ENCODE measurements at places on chromosomes 6 and 20. TPM values are rescaled to one million over a fixed set of nuclear protein-coding genes. Genes with fewer than 3 reads are reported as not detected.

Gene RAET1L
- 3.3 TPM for polyA plus RNA-seq

Gene AGER
- polyA plus RNA-seq: 1.8 TPM

Gene ABHD16B
- not detected for polyA plus RNA-seq

Gene OR12D3
- polyA plus RNA-seq: not detected

Gene LZTS3
- polyA plus RNA-seq: 2.6 TPM

Gene CLPSL1
- polyA plus RNA-seq: not detected

Gene KCNK5
- polyA plus RNA-seq: 0.40 TPM

Gene SMLR1
- not detected for polyA plus RNA-seq

Gene TFAP2D
- not detected for polyA plus RNA-seq

Gene ZFP57
- polyA plus RNA-seq: 1.1 TPM

Gene FAM83B
- 11.4 TPM for polyA plus RNA-seq

All from mammary epithelial cell (primary cell).